ENCODE measurements at places on chromosomes 3 and 15.

GRCh38 chr3:17865631-17866030 lies 123.2 kb upstream of the TBC1D5 start:
- DNase-seq: no peak

DNA sequence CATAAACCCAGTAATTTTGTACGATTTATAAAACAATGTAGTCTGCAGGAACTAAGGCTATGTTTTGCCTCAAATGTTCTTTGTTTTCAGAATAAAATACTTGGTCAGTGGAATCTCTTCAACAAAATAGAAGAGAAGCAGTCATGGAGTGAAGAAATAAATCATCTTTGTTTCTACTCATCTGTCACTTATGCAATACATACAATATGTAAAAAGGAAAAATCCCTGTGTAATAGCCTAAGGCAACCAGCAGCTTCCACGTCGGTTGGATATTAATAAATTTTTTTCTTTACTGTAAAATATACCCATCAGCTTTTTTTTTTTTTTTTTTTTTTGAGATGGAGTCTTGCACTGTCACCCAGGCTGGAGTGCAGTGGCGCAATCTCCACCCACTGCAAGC lies 5.2 kb upstream of the WDR5B start:
- DNase-seq: no peak

GRCh38 chr15:31869686-31870307 lies 160.5 kb upstream of the CHRNA7 start:
- DNase-seq: no peak

GRCh38 chr3:101846709-101847108 lies 2.6 kb upstream of the NFKBIZ start:
- no peak for DNase-seq

- no peak for DNase-seq
These were observed 24.5 kb upstream of the RASA2 start for GRCh38 chr3:141462176-141462859.

DNA sequence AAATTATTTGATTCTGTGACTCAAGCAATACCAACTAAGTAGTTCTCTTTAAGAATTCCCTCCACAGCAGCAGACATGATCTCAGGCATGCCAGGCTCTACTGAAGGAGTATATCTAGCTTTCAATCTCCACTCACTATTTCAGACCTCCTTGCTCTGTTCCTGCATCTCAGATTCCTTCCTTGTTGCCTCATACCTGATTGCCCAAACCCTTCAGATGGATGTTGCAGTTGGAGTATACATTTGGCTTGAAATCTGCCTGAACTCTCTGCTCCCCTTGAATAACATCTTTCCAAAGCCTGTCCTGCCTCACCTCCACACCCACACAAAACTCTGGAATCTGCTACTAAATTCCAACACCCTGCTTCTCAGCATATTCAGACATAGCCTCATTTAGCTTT lies 19.8 kb upstream of the TM4SF4 start:
- DNase-seq: peak; percentile 78

- no peak for DNase-seq
These were observed 13.1 kb upstream of the BLOC1S6 start for GRCh38 chr15:45573961-45574629.

- peak; percentile 25 for DNase-seq
These were observed 53.7 kb downstream of the GALK2 start for GRCh38 chr15:49223536-49224274.

DNA sequence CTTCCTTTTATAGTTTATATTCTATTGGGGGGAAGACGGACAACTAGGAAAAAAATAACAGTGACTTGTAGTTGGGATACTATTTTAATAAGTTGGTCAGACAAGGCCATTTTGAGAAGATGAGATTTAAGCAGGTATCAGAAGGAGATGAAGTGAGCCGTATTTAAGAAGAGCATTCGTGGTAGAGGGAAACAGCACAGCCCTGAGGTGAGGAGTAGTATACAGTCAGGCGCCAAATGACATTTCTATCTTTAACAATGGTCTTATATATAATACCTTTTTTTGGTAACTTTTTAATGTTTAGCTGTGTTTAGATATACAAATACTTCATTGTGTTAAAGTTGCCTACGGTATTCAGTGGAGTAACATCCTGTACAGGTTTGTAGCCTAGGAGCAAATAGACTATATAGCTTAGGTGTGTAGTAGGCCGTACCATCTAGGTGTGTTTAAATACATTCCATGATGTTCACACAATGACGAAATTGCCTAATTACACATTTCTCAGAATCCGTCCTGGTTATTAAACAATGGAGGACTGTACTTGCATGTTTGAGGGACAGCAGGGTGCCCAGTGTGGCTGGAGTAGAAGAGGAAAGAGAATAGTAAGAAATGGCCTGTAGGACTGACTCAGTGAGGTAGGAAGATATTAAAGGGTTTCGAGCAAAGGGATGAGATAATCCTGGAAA lies 1.6 kb downstream of the NKTR start:
- DNase-seq: peak; percentile 32

GRCh38 chr15:95371664-95372063 lies 958.8 kb upstream of the NR2F2 start:
- DNase-seq: peak; percentile 61

GRCh38 chr3:108333961-108334360 lies 37.6 kb downstream of the HHLA2 start:
- DNase-seq: no peak

DNA sequence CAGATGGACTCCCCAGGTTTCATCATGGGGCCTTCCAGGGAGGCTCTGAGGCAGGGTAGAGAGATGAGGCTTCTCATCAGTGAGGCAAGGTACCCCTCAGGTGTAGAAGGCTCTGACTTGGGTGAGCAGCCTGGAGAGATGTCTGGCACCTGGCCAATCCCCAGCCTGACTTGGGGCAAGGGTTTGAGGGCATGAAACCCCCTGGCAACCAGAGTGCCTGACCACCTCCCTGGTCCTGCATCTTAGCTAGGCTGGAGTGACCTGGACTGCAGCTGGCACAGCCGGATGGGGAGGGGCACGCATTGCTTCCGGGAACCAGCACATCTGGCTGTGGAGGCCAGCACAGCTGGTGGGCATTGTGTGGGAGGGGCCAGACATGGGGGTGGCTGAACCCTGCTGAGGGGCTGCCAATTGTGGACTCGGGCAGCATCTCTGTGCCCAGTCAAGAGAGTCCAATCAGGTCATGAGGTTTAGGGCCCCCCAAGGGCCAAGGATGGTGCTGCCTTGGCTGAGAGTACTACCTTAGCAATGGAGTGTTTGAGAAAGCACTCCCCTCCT lies 1.9 kb downstream of the ZBTB47 start:
- DNase-seq: no peak

- DNase-seq: peak; percentile 19
These were observed 105.0 kb upstream of the ICE2 start for GRCh38 chr15:60583946-60584345.

GRCh38 chr3:17078926-17079465 lies 194.2 kb downstream of the PLCL2 start:
- no peak for DNase-seq

- DNase-seq: no peak
These were observed 24.4 kb downstream of the CRBN start for GRCh38 chr3:3154879-3155610.

DNA sequence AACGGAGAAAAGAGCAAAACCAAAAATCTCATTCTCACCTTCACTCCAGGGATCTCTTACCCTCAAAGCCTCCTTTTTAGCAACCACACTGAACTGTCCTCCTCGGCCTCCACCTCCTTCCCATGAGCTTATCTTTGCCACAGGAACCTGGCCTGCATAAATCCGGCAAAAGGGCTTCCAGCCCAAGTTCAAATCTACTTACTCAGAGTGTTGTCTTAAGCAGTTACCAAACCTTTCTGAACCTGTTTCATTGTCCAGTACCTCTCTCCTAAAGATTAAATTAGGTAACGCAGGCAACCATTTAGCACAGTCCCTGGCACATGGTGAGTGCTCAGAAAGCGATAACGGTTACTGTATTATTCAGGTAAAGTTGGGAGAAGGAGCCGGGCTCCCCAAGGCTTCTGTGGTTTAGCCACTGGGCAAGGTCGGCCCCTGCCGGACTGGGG lies 777 bp downstream of the CIB1 start:
- peak; percentile 39 for DNase-seq

DNA sequence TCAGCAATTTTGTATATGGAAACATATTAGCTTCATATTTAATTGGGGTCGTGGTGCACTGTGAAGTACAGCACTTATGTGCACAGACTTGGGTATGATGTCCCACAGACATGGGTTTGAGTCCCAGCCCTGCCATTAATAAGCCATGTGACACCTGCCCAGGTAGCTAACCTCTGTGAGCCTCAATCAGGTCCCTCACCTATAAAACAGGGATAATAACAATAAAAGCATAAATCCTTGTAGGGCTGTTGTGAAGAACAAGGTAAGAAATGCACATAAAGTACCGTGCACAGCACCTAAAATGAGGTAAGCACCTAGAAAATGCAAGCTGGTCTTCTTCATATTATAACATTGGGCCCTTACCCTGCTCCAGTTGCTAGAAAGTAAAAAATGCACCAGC lies 173.5 kb upstream of the WNT5A start:
- DNase-seq: no peak

DNA sequence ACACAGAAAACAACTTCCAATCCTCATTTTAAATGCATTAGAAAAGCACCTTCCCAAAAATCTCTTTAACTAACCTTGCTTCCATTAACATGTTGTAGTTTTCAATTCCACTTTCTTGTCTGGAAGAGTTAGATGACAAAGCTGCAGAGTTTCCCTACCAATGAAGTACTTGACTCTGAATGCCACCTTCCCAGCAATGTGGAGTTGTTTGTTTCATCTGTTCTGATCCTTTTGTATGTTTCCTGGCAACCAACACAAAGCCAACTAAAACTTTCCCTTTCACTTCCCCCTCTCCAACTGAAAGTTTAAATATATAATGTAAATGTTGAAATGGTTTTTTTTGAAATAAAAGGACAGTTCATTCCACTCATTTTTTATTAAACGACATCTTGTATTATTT lies at the start of gene WDR49:
Gene WDR49, minus strand, starts transcription at position 183 of the 400 bp plus-strand sequence. CDS start 517 bp downstream, outside the sequence.
- peak; percentile 1 for DNase-seq

- DNase-seq: no peak
These were observed 784.0 kb upstream of the SEMA6D start for GRCh38 chr15:46933332-46933731.

Measured in iris pigment epithelial cell (primary cell).